Tibial nerve (tissue), 4 donors: ENCODE measurements at places on chromosomes 13 and 19.

GRCh38 chr13:69280399-69280798, 827.2 kb upstream of the ATXN8OS start:
- no peak for DNase-seq

DNA sequence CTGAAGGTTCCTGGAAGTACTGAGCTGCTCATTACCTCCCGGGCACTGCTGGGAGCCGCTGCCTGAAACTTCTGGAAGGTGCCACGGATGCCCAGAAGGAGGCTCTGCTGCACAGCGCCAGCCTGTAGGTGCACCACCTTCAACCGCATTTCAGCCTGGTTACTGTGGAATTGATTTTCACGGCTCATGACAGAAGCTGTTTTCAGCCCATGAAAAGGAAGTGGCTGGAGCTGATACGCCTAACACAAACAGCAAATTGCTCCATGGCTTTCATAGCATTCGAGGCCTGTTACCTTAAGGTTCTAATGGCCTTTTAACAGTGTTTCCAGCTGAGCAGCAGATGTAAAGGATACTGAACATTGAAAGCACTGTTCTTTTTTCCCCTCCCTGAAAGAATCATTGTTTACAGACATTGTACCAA, 22.0 kb downstream of the GPC6 start:
- no peak for DNase-seq

DNA sequence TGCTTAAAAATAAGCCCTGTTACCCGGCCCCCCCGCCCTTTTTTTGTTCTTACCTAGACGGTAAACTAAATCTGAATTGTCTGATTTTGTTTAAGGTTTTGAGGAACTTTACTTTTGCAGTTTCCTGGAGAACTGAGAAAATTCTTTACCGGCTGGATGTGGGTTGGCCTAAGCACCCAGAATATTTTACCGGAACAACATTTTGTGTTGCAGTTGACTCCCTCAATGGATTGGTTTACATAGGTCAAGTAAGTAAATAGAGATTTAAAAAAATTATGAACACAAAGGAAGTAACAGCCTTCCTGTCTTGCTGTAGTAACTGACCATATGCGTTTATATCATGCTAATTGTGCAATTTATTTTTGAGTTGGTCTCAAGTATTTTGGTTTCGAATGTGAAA, 785 bp downstream of the NHLRC3 start:
- DNase-seq: no peak

- no peak for DNase-seq
Observed at GRCh38 chr19:29702161-29702962, 12.7 kb downstream of the C19orf12 start.

DNA sequence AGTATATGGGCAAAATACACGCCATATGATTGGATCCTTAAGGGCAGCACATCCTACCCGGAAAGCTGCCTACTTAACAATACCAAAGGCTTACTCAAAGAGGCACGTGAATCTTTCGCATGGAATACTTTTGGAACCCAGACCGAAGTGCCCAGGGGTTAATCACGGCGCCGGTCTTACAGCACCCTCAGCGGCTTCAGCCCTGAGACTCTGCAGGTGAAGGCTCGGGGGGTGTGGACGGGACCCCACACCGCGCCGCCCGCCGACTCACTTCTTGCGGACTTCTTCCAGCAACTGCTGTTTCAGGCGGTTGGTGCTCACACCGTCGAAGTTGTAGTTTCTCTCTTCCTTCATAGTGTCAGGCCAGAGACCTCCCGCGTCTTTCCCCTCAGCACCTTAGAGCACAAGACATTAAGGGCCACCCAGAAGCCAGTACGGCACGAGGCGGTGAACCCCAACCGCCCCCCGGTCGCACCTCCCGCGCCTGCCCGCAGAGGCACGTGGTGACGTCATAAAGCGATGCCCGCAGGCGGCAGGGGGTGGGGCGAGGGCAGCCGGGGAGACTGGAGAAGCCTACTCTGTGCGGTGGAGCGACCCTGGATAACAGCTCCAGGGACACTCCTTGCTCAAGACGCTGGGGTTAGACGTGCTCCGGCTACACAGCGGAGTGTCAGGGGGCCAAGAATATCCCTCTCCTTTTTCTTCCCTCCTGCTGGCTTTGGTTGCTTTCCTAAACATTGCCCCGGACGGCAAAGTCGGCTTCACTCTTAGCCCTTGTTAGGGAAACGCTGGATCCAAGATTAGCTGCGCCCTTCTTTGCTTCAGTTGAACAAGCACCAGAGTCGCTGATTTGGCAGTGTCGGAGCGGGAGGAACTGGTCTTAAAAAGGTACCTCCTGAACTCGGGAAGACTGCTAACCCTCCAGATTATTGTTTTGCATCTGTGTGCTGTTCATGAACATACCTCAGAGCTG, at the start of gene CCDC169:
Gene CCDC169 (minus strand): TSS at position 449 of the 973 bp plus-strand sequence. CDS start 95 bp downstream, at position 354.
- DNase-seq: peak; percentile 41

DNA sequence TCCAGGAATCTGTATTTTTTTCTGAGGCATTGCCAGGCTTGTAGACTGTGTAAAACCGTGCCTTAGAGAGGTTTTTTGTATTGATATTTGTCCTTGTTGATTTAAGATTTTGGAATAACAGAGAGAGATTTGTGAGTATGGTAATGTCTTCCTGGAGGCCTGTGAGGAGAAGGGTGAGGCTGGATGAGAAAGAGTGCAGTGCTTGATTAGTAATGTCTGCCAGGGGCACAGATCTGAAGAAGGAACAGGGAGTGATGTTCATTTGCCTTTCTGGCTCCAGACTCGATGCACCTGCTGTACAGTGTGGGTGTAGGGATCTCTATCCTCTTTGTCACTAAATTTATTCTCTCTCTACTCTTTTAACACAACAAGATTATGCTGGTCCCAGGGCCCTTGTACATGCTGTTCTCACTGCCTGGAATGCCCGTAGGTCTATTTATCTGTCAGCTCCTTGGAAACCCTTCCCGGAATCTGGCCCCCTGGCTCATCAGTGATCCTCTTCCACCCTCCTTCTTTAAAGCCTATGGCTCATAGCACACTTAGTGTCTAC, 4.2 kb downstream of the FIZ1 start:
- no peak for DNase-seq

GRCh38 chr19:28466107-28467045, 746.6 kb downstream of the UQCRFS1 start:
- DNase-seq: peak; percentile 26

GRCh38 chr19:5246554-5247155, 94.0 kb downstream of the PTPRS start:
- DNase-seq: no peak

- DNase-seq: no peak
Observed at GRCh38 chr13:112210371-112210770, 143.4 kb downstream of the SOX1 start.

DNA sequence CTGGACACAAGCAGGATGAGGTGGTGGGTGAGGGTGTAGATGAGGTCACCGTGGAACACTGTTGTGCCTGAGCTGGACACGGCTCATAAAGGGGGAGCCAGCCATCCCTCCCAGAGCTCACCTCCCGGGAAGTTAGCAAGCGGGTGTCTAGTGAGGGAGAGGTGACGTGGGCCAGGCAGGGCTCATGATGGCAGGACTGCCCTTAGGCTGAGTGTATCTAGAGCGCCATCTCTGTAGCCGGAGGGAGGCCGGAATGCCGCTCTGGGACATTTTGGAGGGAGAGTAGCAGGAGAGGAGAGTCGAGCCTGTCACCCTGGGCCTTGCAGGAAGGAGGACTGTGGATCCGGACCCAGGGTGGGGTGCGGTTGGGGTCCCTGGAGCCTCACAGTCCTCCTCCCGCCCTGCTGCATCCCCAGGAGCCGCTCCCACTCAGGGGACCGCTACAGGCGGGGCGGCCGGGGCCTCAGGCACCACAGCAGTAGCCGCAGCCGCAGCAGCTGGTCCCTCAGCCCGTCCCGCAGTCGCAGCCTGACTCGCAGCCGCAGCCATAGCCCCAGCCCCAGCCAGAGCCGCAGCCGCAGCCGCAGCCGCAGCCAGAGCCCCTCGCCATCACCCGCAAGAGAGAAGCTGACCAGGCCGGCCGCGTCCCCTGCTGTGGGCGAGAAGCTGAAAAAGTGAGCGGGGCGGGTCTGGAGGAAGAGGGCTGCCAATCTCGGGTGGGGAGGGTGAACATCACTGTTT, 9.2 kb downstream of the ZNF296 start:
- DNase-seq: no peak

DNA sequence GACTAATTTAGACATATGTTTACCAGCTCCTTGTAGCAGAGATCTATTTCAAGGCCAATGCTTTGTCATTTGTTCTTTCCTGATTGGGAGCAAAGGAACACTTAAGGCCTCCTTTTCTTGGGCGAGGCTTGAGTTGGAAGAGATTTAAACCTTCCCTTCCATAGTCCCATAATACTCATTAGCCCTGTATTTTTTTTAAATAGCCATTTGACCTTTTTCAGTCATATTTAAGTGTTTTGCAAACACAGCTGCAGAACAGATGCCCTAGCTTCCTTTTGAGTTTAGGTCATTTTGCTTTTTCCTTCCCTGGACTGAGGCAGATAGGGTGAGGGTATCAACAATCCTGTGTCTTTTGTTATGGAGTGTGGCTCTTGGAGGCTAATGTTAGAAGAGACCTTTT, 198.3 kb downstream of the NBEA start:
- no peak for DNase-seq
